ENCODE measurements at places on chromosomes 13 and 19.

- no peak for DNase-seq
Measured at GRCh38 chr13:23678795-23679194, 108.6 kb downstream of the TNFRSF19 start.

DNA sequence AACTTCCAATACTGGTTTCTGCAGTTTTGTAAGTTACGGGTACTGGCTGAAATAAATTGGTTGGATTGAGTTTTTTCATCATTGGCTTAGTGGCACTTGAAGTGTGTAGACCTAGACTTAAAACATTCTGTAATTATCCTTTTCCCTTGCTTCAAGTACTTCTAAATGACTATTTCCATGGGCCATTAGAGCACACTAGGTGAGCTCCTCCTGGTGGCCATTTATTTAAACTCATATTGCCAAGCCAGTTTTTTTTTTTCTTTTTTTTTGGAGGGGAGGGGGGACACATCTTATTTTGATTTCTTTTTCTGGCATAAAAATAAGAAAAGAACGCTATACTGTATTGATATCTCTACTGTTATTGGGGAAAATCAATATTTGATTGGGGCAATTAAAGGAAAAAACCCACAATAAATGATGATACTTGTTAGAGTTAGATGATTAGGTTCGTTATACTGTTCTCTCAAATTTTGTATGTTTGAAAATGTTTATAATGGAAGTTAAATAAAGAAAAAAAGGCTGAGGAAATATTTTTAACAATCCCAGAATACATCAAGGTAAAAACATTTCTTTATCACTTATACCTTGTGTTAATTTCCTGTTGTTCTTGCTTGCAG is 82.9 kb downstream of the PDS5B start:
- no peak for DNase-seq

DNA sequence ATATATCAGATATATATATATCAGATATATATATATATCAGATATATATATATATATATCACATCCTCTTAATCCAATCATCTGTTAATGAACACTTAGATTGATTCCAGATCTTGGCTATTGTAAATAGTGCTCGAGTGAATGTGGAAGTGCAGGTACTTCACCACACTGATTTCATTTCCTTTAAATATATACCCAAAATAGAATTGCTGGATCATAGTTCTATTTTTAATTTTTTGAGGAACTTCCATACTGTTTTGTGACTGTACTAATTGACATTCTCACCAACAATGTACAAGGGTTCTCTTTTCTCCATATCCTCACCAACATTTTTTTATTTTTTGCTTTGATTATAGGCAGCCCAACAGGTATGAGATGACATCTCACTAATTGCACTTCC is 277.5 kb downstream of the NHLRC3 start:
- no peak for DNase-seq

DNA sequence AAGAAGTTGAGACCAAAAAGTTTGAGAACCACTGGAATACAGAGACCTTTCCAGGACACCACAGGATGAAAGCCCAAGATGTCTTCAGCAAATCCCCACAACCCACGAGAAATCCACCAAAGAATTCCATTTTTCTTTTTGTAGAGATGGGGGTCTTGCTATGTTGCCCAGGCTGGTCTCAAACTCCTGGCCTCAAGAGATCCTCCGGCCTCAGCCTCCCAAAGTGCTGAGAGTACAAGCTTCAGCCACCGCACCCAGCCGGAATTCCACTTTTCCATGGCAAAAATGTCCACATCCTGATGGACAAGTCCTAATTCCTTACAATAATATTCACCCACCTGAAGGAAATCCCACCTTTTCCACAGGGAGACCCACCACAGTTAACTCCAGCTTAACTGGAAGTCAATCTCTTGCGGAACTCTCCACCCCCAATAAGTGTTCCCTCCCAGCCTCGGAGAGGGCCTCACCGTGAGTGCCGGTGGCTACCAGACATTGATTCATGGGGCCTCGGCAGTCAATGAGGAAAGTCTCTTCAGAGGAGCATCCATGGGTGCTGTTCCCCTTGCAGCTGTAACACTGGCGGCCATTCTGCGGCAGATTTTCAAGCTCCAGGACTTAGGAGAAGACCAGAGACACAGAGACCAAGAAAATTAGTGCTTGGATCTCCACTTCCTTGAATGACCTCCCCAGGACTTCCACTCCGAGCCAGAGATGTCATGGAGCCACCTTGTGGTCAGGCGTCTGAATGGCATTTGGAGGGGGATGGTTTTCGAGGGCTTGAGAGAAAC is 12.3 kb upstream of the CADM4 start:
- DNase-seq = no peak

GRCh38 chr13:93080587-93080986 is 146.0 kb upstream of the GPC6 start:
- DNase-seq = no peak

GRCh38 chr19:51036519-51036918 is 1.7 kb upstream of the KLK12 start:
- DNase-seq = no peak

GRCh38 chr19:7475665-7476064 is 13.2 kb downstream of the PEX11G start:
- DNase-seq = no peak

- DNase-seq = no peak
Measured at GRCh38 chr19:4909156-4909896, at the start of gene UHRF1. Gene UHRF1 (plus strand): TSS chr19:4909501. CDS start chr19:4910886, 1,385 bp downstream.

DNA sequence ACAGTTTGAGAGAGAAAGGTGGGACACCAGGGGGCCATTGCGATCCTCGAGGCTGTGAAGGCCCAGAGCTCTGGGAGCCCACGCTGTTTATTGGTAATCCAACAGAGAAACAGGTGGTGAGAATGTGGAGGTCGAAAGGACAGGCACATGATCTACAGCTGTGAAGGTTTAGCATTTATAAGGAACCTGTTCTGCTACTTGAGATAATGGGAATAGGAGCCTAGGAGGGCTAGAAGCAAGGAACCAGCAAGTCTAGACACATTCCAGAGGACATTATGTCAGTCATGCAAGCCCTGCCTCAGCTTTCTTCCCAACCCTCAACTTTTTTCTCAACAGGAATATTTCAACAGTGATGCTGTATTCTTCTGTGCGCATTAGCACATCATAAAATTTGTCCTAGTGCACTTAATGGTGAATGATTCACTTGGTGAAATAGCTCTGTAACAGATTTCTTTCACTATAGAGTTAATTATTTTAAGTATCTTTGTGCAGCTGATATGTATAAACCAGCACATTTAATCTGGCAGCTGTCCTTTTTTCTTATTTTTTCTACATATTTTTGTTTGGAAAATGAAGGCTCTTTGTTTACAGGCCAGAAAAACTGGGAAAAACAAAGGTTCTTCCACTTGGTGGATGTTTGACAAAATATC is 25.4 kb downstream of the ZNF90 start:
- DNase-seq = no peak

- no peak for DNase-seq
Measured at GRCh38 chr19:38502410-38503076, 69.1 kb downstream of the RYR1 start.

DNA sequence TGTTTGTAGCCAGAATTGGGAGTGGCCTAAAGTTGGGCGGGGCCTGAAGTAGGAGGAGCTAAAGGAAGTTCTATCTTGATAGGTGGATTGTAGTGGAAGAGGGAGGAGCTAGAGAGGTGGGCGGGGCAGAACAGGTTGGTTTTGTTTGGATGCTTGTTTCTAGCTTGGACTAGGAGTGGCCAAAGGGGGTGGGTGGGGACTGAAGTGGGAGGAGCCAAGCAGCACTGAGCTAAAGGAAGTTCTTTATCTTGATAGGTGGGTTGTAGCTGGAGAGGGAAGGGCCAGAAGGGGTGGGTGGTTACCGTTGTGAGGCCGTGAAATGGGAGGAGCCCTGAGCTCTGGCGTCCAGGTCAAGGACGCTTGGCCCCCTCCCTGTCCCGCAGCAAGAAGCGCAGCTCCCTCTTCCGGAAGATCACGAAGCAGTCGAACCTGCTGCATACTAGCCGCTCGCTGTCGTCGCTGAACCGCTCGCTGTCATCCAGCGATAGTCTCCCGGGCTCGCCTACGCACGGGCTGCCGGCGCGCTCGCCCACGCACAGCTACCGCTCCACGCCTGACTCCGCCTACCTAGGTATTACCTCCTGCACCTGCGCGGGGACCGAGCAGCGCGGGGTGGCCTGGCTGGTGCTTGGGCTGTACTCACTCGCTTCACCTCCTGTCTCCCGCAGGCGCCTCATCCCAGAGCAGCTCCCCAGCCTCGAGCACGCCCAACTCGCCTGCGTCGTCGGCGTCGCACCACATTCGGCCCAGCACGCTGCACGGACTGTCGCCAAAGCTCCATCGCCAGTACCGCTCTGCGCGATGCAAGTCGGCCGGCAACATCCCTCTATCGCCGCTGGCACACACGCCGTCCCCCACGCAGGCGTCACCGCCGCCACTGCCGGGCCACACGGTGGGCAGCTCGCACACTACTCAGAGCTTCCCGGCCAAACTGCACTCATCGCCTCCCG is 8.0 kb downstream of the DNASE2 start:
- peak; percentile 52 for DNase-seq

DNA sequence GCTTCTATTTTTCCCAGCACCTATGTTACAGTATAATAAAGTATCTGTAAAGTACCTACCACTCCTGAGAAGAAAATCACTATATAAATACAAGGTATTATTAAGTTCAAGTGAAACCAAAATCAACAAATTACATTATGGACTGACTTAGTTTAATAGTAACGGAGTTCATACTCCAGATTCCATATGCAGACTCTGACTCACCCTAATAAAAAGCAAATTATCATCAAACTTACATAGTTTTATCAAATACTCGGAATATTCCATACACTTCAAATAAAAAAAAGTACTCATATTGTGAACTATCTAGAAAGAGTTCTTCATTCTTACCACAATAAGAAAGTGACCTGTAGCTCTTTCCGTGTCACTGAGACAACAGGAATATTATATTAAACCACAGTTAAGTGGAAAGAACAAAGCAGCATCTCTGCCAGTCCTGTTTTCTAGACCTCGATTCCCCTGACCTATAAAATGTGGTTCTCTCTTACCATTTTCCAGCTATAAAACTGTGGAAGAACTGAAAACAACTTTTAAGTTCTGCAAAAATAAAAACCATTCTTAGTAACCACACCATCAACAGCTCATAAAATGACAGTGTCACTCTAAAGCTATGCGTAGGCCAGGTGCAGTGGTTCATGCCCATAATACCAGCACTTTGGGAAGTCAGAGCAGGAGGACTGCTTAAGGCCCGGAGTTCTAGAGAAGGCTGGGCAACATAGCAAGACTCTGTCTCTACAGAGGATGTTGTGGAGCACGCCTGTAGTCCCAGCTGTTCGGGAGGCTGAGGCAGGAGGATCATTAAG is 42.6 kb downstream of the USP12 start:
- no peak for DNase-seq

DNA sequence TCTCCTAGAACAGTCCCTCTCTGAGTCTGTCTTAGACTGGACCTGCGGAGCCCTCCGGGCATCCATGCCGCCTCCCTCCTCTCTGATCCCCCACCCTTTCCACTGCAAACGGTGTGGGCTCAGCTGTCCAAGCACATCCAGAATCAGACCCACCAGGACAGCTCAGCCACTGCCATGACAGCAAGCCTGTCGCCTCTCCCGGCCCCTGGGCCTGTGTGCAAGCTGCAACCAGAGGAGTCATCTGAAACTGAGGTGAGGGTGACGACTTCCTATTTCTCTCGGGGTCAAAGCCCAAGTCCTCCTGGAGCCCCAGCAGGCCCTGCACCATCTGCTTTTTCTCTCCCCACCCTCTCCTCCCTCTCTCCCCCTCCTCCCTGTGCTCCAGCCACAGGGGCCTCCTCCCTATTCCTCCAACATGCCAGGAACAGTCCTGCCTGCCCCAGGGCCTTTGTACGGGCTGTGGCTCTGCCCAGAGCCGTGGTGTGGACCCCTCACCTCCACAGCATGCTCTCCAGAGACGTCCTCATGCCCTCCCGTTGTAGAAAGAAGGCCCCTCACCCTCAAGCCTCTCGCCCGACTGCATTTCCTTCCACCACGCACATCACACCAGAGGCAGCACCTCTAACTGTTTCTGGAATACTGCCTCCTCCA is 23.5 kb upstream of the MYDGF start:
- no peak for DNase-seq

GRCh38 chr13:79336966-79337365 is 69.1 kb downstream of the RBM26 start:
- DNase-seq = no peak

DNA sequence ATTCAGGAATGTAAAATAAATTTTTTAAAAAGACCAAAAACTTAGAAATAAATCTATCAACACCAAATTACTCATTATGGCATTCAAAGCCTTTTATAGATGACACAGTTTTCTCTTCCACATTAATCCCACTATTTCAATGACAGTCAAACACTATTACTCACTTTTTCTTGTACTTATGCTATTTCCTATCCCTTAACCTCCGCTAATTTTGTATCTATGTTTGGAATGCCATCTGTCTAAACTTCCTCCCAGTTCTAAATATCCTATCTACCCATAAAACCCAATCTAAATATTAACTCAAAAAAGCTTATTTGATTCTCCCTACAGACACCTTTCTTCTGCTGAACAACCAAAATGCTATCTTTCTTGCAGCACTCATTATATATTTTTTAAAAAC is 203.5 kb downstream of the ENOX1 start:
- no peak for DNase-seq

DNA sequence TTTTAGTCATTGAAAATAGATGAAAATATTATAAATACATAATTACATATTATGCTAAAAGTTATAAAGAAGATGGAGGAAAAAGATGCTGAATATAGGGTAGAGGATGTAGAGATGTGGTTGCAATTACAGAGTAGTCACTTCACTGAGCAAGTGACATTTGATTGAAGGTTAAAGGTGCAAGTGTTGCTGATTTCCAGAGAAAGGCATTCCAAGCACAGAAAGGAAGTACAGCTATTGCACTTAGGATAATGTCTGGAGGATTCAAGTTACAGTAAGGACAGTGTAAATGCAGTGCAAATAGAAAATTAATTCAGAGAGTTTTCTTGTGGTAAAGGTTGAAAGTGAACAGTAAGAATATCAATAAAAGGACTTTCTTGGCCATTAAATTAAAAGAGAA is 1721.8 kb downstream of the PCDH9 start:
- no peak for DNase-seq

GRCh38 chr13:106882246-106882645 is 314.3 kb upstream of the ARGLU1 start:
- DNase-seq = no peak

DNA sequence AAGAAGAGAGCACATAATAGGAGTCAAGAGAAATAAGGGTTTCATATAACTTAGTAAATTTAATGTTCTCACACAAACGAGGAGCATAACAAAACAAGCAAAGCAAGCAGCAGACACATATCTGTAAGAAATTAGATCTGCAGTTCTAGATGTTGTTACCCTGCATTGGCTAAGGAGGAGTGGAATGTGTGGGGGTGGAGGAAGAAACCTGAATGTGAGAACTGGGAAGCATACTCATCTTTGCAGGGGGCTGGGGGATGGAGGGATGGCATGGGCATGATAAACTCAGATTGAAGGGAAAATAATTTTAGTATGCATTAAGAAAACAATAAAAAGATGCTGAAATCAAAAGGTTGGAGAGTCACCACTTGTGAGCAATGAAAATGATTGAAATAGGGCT is 255.0 kb downstream of the LIG4 start:
- no peak for DNase-seq

- no peak for DNase-seq
Measured at GRCh38 chr19:48630296-48631063, 6.7 kb downstream of the DBP start.

Data from activated CD4-positive, alpha-beta T cell treated with anti-CD3 and anti-CD28 coated beads, Interleukin-2, amount 50 U/mL, for 1 hour (primary cell).